Stimulated activated CD4-positive, alpha-beta T cell treated with anti-CD3 and anti-CD28 coated beads, TNF-alpha, amount 100 ng/mL, for 1 hour (primary cell): ENCODE measurements at places on chromosomes 11 and 22.

GRCh38 chr11:124941703-124942102, 5.9 kb upstream of the HEPACAM start:
- DNase-seq = no peak

GRCh38 chr11:100273066-100273815, 413.8 kb upstream of the ARHGAP42 start:
- no peak for DNase-seq

DNA sequence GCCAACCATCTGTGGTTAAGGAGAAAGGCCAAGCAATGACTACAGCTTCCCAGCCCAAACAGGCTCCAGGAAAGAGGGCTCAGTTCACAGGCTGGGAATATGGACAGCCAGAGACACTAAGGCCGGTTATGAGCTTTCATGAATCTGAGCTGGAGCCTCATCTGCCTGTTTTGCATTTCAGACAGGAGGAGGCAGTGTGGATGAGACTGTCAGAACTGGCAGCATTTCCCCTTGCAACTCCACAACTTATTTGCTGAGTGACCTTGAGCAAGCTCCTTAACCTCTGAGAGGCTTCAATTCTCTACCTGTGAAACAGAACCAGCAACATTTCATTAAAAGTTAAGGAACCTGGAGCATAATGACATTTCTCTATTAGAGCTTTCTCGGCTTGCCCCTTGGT, 264.0 kb downstream of the ETS1 start:
- no peak for DNase-seq

GRCh38 chr11:77082838-77083565, 16.2 kb downstream of the CAPN5 start:
- no peak for DNase-seq

GRCh38 chr11:41237382-41237781, 222.1 kb downstream of the LRRC4C start:
- no peak for DNase-seq

DNA sequence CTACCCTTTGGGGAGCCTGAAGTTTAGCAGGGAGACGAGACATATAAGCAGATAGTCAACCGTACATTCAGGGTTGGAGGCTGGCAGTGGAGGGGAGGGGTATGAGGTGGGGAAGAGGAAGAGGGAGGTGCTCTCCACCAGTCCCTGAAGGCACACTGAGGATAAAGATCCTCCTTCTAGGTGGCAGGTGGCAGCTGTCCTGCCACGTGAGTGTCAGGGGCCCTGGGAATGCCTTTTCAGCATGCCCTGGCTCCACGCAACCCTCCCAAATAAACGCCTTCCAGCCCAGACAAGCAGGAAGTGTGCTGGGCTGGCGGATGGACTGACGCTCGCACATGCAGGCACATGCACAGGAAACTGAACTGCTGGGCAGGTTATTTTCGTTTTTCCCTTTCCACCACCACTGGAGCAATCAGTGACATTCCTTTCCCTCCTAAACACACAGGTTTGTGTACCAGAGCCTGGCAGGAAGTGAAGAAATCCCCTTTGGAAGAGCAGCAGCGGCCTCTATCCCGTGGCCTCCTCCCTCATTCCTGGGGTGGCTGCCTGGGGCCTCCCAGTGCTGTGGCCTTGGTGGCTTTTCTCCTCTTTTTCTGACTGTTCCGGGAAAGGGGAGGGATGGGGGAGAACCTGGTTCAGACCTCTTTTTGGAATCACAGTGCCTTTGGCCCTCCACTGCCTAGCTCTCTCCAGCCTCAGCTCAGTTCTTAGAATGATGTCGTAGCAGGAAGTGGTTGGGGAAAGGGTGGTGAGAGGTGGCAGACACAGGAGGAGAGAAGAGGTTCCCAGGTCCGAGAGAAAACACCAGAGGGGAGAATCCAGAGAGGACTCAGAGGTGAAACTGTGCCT, 157.0 kb upstream of the TIMP3 start:
- peak; percentile 3 for DNase-seq

DNA sequence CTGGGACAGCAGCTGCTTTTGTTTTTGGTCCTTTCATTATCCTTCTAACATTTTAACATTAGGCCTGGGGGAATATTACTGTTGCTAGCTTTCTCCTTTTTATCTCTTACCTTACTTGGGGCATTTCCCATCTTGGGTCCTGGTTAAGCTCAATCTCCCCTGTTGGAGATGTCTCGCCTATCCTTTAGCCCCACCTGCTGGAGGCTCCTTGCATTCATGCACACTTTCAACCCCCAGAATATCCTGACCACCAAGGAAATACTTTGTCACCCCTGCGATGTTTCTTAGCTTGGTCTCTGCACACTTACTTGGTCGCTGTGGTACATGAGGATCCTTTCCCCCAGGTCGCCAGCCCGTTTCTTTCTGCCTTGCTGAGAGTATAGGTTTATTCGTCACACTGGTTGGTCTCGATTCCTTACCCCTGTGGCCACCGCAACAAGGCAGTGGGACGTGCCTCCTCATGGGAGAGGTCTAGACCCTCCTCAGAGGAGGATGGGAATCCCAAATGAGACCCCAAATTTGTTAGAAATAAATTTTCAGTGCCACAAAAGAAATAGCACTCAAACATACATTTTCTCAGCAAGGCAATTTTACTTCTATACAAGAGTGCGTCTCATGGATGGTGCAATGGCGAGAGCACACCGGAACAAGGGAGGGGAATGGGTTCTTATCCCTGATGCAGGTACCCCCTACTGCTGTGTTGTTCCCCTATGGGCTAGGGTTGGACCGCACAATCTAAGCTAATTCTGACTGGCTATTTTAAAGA, 5.4 kb upstream of the TXN2 start:
- DNase-seq = no peak

DNA sequence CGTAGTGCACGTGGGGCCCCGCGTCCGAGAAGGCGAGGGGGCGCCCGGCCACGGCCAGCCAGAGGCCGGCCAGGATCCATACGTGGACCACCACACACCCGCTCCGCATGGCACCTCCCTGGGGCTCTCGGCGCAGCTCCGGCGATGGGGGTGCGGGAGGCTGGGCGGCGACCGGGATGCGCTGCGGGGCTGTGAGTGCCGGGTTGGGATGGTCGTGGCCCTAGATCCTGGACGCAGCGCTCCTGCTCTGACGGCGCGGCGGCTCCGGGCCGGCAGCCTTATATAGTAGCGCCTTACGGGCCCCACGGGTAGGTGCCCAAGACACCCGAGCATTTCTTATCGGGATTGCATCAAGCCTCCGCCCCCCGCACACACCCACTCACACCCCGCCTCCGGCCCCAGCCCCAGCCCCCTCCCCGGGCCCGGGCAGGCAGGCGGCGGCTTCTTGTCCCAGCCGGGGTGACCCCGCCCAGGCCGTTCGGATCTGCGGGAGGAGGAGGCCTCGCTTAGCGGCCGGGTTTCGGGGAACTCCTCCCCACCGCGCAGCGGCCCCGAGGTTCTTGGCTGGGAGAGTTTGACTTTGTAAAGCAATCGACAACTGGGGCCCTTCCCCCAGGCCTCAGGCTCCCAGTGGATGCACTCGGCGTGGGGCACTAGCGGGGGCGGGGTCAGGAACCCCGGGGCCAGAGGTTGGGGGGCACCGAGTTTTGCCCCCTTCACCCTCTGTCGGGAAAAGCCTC, at the start of gene FGF19:
Gene FGF19, minus strand, starts transcription at position 255 of the 740 bp plus-strand sequence. Its CDS starts 146 bp downstream, at position 109.
- DNase-seq = no peak

- DNase-seq = no peak
These were observed 44.7 kb downstream of the SWAP70 start for GRCh38 chr11:9708544-9708943.

- no peak for DNase-seq
These were observed 28.5 kb downstream of the AASDHPPT start for GRCh38 chr11:106105986-106106385.
